SK-MEL-5 (cell line): ENCODE measurements at places on chromosomes 5 and 9. TPM values are rescaled to one million over a fixed set of nuclear protein-coding genes. Genes with fewer than 3 reads are reported as not detected.

Gene NTNG2
- total RNA-seq = 0.37 and 0.67 TPM in 2 replicates

Gene BRINP1
- total RNA-seq = 0.13 and 0.16 TPM in 2 replicates

DNA sequence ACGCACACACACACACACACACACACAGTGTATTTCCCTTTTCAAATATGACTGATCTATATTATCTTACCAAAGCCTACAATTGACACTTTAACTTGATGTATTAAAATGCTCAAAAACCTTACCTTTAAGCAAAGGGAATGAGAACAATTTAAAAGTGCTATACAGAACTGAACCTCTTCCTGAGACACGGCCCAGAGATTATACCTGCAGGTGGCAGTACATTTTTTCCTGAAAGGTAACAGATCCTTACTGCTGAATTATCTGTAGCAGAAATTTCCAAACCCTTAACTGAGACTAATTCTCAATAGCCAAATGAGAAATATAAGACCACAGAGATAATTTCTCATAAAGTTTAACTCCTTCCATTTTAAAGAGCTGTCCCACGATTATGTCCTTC is 91.1 kb downstream of the MYO10 start:
- no peak for DNase-seq

GRCh38 chr9:96006961-96007360 is 131.5 kb downstream of the ERCC6L2 start:
- no peak for DNase-seq

Gene RMRP
- total RNA-seq = 21,584 and 34,307 TPM in 2 replicates

GRCh38 chr9:113876151-113876992 is at the start of gene ZNF618:
ZNF618 (plus strand) TSS chr9:113876309; CDS start chr9:113876381, 72 bp downstream.
- DNase-seq = peak; percentile 38

DNA sequence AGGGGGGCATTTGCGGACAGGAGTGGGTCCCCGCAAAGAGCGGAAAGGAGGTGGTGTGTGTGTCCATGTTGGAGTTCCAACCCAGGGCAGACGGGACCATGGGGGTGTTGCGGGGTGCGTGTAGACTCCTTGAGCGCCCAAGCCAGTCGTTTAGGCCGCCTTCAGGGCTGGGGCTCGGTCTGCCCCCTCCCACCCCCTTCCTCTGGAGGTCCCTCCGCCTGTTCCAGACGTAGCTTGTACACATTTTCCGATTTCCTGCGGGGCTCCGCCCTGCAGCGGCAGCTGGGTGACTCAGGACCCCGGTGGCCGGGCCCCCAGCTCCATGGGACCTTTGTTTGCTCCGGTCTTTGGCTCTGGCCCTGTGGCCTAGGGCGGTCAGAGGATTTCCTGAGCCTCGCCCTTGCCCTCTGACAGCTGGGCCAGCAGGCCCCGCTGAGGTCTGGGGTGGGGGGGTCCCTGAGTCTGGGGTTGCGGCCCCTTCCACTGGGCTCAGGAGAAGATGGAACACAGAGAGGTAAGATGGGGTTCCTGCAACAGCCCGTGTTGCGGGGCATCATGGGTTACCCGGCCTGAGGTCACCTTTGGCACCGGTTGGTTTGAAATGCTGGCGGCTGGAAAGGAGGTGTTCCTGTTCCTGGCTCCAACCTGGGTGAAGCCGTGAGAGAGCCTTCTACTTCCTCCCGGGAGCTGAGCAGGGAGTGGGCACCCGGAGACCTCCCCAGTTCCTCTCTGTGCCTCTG is 1.5 kb downstream of the PKN3 start:
- DNase-seq = no peak

Gene POLK
- 22.3 and 25.0 TPM in 2 replicates for total RNA-seq

Gene FBN2
- 0.34 and 0.43 TPM in 2 replicates for total RNA-seq

DNA sequence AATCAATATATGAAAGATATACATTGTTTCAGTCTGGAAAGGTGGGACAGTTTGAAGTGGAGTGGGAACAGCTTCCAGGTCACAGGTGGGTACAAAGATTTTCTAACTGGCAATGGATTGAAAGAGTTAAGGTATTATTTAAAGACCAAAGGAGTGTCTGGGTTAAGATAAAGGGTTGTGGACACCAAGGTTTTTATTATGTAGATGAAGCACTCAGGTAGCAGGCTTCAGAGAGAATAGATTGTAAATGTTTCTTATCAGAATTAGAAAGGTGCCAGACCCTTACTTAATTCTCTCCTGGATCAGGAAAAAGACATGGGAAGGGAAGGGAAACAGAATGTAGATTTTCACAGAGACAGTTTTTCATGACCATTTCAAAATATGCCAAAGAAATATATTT is 1174.8 kb downstream of the MAT2B start:
- no peak for DNase-seq

GRCh38 chr9:129887334-129888292 is 52.4 kb downstream of the USP20 start:
- DNase-seq = no peak
